ENCODE measurements at places on chromosomes 11 and 22.

GRCh38 chr11:27218421-27219038, 144.5 kb downstream of the CCDC34 start:
- no peak for DNase-seq

- DNase-seq: no peak
Observed at GRCh38 chr11:23903044-23903704, 593.7 kb upstream of the LUZP2 start.

DNA sequence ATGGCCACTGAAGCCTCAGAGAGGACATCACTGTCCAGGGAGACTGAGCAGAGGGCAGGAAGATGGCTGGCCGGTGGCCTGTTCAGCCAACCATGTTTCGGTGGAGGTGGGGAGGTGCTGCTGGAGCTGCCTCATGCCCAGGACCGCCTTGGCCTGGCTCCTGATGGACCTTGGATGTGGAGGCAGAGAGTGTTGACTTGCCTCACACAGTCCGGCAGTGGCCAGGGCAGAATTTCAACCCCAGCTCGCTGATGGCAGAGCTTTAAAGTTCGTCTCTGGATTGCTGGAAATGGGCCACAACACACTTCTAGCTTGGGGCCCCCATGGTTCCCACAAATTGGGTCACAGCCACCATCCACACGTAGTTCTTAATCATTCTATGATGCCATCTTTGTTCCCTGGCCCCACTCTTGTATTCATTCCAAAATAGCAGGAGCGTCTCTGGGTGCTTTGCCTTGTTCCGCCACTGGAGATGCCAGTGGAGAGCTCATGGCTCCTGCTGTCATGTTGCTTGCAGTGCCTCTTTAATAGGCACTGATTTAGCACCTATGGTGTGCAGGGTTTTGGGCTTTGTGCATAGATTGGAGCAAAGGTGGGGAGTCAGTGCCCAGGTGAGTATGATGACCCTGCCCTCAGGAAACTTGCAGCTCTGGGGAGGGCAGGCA, 5.6 kb downstream of the MAPK8IP1 start:
- no peak for DNase-seq

DNA sequence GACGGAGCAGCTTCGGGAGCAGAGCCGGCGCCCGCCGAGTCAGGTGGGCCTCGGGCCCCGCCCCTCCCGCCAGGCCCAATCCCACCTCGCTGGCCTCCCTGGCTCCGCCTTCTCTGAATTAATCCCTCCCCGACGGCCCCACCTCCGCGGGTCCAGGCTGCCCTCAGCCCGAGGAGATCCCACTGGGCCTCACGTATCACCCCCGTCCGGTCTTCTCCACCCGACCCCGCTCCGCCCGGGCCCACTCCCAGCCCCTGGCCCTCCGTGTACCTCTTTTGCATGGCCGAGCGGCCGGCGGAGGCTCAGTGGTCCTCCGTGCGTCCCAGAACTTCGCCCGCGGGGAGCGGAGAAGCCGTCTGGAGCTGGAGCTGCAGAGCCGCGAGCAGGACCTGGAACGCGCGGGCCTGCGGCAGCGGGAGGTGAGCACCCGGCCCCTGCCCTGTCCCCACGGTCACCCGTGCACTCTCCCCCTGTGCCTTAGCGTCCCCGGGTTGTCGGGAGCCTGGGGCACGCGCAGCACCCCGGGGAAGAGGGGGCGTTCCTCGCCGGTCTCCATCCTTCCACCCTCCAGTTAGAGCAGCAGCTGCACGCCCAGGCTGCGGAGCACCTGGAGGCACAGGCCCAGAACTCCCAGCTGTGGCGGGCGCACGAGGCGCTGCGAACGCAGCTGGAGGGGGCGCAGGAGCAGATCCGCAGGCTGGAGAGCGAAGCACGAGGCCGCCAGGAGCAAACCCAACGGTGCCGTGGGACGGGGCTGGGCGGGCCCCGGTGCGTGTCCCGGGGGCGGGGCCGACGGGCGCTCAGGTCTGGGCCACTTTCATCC, 2.2 kb upstream of the CD151 start:
- peak; percentile 69 for DNase-seq

DNA sequence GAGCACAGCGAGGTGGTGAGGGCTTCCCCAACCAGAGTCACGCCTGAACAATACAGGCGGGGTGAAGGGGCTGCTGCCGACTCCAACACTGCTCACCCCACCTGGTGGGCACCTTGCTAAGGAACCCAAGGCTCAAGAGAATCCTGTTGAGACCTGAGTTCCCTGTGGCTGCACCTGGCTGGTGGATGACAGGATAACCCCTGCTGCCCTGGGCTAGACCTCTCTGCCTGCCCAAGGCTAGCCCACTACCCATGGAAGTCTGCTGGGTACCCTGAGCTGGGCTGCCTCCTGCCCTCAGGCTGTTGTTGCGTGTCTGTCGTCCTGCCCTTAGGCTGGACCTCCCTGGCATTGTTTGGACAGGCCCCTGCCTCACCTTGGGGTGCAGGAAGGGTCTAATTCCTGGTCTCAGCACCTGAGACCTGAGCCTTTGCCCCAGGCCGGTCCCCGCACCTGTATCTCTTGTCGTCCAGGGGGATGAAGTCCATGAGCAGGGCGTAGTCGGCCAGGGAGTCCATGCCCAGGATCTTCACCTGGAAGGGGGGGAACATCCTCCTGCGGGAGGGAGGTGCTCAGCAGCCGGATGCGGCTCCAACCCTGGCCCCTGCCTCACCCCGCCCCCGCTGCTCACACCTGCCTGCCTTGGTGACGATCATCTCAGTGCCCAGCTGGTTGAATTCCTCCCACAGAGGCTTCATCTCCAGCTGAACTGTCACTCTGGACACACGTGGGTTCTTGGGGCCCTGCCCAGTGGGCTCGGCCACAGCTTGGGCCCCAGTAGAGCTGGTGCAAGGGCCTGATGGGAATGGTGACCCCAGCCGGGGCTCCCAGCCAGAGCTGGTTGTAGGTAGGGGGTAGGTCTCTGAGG, 4.9 kb upstream of the NUDT8 start:
- no peak for DNase-seq

DNA sequence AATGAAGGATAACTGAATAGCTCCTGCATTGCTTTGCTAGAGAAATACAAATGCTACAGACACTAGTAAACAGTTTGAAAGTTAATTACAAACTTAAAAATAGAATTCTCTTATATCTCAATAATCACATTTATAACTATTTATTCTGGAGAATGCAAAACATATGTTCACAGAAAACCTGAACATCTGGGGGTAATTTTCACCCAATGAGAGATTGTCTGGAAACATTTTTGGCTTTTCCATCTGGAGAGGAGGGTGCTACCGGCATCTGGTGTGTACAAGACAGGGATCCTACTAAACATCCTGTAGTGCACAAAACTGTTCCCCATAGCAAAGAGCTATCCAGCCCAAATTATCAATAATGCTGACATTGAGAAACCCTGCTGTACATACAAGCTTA, 378.4 kb upstream of the CHORDC1 start:
- no peak for DNase-seq

GRCh38 chr11:103317118-103317517, 207.9 kb downstream of the DYNC2H1 start:
- DNase-seq: no peak

GRCh38 chr22:42892571-42893316, 35.7 kb upstream of the ARFGAP3 start:
- DNase-seq: no peak

DNA sequence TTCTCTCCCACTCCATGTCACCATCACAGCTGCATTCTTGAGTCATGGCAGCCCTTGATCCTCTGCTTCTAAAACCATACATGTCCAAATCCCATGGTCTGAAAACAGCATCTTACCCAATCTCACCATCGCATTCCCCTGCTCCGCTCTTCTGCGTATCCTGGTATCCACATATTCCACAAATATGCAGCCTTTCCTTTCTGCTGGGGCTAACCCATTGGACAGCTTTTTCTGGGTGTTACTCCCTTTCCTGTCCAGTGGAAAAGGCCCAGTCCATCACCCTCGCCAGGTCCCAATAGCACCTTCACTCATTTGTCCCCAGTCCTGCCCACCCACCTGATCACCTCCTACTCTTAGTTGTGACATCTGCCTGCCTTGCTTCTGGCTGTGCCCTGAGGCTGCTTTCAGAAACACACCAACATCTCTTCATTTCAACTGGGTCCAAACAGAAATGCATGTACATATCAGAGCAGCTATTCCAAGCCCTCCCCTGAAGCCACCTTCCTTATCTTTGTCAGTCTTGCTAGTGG, 237.6 kb upstream of the TBCEL start:
- no peak for DNase-seq

- DNase-seq: no peak
Observed at GRCh38 chr11:17694494-17695110, 24.8 kb upstream of the MYOD1 start.

DNA sequence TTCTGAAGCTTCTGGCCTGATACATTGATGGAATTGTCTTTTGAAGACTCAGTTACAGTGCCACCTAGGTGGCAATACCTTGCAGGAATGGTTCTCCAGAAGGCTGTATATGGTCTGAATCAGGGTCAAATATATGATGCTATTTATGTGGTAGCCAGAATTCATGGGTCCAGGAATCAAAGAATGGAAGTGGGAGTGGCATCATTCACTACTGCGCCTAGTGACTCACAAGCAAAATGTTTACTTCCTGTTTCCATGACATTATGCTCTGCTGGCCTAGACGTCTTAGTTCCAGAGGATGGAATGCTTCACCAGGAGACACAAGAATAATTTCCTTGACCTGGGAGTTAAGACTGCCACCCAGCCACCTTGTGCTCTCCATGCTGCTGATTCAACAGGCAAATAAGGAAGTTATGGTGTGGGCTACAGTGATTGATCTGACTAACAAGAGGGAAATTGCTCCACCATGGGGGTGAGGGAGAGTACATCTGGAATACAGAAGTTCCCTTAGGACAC, 491.8 kb downstream of the ETS1 start:
- DNase-seq: no peak

DNA sequence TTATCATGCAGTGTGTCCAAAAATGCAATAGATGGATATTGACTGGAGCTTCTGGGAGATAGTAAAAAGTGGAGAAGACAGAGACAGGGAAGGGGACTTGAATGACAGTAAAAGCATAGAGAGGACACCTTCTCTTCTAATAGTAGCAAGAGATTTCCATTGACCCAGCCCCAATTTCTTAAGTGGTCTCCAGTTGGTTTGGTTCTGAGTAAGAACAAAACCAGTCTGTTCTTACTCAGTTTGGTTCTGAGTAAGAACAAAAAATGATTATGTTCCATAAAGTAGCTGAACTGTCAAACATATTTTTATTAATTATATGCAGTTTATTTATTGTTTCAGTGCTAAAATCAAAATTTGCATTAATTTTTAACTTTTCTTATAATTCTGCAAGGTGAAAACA, 316.8 kb upstream of the MPPED2 start:
- no peak for DNase-seq

DNA sequence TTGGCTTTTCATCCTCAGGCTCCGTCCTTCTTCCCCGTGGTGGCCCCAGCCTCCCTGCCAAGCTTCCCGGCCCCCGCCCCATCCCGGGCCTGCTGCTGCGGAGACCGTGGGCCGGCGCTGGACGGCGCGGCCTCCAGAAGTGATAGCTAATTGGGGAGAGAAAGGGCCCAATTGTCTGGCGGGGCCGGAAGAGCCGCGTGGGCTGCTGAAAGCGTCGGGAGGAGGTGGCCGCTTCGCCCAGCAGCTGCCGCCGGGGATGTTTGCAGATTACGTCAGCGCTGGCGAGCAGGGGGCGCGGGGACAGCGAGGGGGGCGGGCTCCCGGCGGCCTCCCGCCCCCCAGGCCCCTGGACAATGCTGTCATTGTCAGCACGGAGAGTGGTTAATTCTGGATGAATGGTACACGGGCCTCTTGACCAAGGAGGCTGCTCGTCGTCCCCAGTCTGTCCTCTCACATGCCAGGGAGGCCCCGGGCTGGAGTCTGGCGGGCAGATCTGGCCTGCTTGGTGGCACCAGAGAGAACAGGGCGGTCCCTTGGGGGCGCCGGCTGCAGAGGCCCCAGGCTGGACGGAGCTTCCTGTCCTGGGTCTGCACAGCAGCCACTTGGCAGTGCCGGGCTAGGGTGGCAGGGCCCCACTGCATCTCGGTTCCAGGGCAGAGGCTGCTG, 1.6 kb downstream of the SMIM38 start:
- no peak for DNase-seq

GRCh38 chr11:83546368-83546767, 260.2 kb upstream of the CCDC90B start:
- DNase-seq: no peak

GRCh38 chr11:123299721-123300120, 104.7 kb upstream of the CLMP start:
- DNase-seq: no peak

DNA sequence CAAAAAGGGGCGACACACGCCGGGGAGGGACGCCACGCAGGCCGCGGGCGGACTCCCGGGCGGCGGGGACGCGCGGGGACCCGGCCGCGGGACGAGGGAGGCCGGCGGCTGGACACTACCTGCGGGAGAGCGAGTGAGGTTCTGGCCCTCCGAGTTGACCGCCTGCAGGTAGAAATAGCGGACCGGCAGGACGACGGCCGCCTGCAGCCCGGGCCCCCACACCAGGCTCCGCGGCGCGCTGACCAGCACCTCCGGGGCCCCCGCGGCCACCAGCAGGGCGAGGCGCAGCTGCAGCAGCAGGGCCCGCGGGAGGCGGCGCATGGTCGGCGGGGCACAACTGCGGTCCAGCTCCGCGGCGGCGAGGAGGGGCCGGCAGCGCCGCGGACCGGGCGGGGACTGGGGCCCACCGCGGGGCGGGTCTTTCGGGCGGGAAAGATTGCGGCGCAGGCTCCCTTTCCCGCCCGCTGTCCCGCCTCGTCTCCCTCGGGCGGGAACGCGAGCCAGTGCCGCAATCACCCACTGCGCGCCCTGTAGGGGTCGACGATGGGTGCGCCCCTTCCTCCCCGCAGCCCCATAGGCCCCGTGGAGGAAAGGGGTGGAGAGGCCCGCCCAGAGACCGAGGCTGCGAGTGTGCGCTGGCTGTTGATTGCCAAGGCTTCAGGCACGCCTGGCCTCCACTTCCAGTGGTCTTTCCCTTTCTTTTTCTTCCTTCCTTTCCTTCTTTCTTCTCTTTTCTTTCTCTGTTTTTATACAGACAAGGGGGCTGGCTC, at the start of gene POGLUT3:
Gene POGLUT3, minus strand, starts transcription at position 339 of the 770 bp plus-strand sequence. Its CDS starts 18 bp downstream, at position 321.
- DNase-seq: peak; percentile 21

GRCh38 chr22:38953577-38954413, 3.6 kb upstream of the APOBEC3A start:
- DNase-seq: no peak

GRCh38 chr11:128843198-128843785, 23.8 kb downstream of the KCNJ1 start:
- DNase-seq: no peak

DNA sequence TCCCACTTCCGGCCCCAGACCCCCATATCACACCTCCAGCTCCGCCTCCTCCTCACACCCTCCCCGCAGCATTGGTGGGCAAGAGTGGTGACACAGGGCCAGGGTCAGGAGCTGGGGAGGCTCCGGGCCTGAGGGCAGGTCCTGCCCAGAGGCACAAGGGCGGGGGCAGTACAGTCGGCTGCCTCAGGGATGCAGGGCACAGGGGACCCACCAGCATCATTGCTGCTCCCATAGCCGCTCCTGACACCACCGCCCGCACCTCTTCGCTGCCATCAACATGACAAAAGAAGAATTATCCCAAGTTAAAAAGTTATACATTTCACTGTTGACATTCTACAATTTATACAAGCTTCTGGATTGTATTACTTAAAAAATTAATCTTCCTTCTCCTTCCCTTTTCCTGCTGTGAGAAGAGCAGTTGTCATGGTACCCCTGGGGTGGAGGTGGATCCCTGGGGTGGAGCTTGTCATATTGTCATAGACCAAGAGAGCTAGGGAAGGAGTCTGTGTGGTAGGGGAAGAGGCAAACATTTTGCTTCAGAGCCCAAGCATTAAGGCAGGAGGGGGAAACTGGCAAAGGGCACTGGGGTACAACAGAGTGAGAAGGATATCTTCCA, 4.1 kb downstream of the SBF2 start:
- no peak for DNase-seq

GRCh38 chr11:47611348-47611794, 17.2 kb upstream of the C1QTNF4 start:
- DNase-seq: peak; percentile 14

GRCh38 chr11:69326622-69327219, 32.8 kb downstream of the MYEOV start:
- DNase-seq: no peak

All from CD4-positive, alpha-beta T cell (primary cell).